NCI-H2081 treated with DMSO at 0.1 percent for 48 hours (cell line): ENCODE measurements at places on chromosomes 16 and 17.

DNA sequence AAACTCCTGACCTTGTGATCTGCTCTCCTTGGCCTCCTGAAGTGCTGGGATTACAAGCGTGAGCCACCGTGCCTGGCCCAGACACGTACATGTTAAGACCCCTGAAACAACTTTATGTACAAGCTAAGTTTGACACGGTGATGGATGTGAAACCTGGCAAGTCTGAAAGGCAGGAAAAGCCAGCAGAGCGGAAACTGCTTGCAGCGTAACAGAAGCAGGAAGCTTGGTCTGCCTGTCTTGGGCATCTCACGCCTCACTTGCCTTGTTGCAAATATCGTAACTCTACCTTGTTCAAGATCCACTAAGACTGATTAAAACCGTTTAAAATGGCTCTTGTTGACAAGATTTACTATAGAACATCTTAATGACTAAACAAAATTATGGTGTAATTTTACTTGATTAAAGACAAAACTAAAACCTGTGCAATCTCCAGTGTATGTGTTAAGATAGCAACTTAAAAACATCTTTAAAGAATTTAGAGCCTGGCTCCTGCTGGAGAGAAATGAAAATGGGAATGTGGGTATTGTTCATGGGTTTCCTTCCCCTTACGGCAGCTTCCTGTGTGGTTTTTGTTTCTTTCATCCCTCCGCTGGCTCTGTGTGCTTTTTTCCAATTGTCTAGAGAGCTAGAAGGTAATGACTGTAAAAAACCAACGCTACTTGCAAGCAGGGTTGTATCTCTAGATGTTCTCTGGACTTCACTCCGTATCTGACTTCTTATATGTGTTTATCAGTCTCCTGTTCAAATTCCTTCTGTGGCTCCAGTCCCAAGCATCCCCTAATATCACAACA is 477.6 kb downstream of the XYLT1 start:
- DNase-seq = no peak

GRCh38 chr17:72614476-72614870 is 478.0 kb downstream of the SLC39A11 start:
- no peak for DNase-seq

- DNase-seq = no peak
Measured at GRCh38 chr17:50798424-50799288, 31.3 kb upstream of the ANKRD40CL start.

DNA sequence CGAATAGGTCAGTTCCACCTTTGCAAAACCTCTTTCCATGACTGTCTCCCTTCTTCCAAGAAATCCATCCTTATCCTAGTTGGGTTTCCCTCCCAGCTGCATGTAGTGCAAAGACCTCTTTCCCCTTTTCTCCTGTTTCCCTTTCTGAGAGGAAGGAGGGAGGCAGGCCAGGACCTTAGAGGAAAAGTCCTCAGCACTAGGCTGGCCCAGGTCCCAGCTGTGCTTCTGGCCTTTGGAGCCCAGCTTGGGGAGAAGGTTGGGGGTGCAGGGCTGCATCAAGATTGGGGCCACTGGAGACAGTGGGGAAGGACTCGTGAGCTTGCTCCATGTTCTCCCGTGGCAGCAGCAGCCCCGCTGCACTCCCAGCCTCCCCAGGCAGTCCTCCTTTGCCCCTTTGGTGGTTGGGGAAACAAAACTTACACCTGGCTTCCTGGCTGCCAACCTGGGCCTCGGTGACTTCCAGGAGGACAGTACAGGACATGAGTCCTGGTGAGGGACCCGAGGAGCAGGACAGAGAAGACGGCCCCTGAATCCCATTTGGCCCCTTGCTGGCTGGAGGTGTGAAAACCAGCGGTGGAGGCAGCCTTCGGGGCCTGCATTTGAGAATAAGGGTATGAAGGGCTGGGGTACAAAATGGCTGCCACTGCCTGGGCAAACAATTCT is 481 bp downstream of the HEXIM2 start:
- DNase-seq = no peak

DNA sequence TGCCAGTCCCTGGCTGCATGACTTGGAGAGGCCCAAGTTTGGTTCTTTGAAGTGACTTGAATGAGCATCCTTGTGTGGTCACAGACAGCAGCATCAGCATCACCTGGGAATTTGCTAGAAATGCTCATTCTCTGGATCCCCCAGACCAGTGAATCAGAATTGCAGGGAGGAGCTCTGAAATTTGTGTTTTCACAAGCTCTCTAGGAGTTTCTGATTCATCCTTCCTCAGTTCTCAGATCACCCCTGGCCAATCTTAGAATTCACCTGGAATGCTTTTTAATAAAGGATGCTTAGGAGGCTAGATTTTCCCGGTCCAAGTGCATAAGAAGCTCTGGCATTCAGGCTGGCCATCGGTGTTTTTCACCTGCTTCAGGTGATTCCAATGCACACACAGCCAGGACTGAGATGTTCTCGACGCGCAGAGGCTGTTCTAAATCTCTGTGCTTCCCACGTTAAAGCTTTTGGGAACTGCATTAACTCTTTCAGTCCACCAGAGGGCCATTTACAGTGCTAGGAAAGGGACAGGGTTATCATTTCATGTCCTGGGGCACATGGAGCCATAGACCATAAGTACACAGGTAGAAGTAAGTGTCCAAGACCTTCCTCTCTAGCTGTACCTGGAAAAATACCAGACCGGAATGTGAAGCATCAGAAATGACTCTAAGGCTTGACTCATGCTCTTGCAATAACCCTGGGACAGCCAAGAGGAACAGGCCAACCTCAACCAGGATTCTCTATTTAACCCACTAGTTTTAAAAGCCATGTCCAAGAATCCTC is 85.7 kb upstream of the XYLT1 start:
- no peak for DNase-seq

GRCh38 chr16:22063888-22064467 is 28.4 kb upstream of the VWA3A start:
- no peak for DNase-seq

DNA sequence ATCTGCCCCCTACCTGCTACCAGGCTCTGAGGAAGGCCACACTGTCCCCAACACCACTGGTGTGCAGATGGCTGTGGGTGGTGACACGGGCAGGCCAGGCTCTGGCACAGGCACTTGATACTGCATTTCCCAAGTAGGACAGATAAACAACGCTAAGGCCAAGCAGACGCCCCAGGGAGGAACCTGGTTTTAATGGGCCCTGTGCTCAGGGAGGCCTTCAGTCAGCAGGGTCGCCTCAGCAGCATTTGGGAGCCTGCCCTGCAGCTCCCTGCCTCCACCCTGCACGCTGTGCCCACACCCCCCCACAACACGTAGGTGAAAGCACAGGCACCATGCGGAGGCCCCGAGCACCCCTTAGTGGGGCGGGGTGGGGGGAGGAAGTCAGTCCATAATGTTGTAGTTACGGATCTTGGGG is 3.3 kb upstream of the FASN start:
- DNase-seq = no peak

GRCh38 chr16:1097800-1098199 is 1.8 kb upstream of the C1QTNF8 start:
- DNase-seq = no peak

- peak; percentile 11 for DNase-seq
Measured at GRCh38 chr17:67575325-67575724, 142.4 kb upstream of the NOL11 start.

DNA sequence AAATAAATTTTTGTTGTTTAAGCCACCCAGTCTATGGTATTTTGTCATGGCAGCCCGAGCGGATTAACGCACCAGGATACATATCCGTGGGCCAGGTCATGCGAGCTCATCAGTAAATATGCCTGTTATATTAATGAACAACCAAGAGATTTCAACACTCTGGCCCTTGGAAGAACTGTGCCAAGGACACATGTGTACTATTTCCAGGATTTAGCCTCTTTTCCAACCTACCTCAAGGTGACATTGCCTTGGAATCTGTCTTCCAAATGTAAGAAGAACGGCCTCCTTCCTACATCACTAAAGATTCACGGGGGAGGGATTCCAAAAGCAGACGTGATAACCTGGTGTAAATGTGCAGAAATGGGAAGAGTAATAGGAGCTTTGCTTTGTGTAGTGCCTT is 72.8 kb upstream of the DYNLRB2 start:
- no peak for DNase-seq

DNA sequence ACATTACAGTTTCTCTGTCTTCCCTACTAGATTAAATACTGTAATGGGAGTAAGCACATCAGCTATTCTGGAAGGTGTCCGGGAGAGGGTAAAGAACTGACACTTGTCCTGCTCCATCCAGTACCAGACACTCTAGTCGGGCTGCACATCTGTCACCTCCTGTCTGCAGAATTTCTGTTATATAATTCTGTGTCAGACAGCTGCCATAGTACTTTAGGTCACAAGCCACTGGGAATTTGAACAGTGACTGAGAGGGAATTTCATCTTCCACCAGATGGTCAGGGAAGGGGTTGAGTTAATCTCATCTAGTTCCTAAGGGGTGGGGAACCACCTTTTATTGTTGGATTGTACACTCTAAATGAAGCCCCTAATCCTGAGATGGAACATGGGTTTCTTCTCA is 58.6 kb upstream of the NUDT7 start:
- DNase-seq = no peak

DNA sequence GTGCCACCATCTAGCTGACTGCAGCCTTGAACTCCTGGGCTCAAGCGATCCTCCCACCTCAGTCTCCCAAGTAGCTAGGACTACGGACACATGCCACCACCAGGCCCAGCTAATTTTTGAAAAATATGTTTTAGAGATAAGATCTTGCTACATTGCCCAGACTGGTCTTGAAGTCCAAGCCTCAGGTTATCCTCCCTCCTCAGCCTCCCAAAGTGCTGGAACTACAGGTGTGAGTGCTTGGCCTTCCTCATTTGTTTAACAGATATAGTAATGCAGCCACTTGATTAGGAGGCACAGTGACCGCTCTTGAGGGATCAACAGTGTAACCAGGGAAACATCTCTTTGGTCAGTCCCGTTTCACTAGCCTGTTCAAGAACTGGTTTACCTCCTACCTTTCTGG is 35.1 kb downstream of the HLF start:
- no peak for DNase-seq

GRCh38 chr16:53998966-53999522 is 287.5 kb downstream of the IRX3 start:
- no peak for DNase-seq

- DNase-seq = no peak
Measured at GRCh38 chr17:41800601-41801373, 11.0 kb downstream of the P3H4 start.

DNA sequence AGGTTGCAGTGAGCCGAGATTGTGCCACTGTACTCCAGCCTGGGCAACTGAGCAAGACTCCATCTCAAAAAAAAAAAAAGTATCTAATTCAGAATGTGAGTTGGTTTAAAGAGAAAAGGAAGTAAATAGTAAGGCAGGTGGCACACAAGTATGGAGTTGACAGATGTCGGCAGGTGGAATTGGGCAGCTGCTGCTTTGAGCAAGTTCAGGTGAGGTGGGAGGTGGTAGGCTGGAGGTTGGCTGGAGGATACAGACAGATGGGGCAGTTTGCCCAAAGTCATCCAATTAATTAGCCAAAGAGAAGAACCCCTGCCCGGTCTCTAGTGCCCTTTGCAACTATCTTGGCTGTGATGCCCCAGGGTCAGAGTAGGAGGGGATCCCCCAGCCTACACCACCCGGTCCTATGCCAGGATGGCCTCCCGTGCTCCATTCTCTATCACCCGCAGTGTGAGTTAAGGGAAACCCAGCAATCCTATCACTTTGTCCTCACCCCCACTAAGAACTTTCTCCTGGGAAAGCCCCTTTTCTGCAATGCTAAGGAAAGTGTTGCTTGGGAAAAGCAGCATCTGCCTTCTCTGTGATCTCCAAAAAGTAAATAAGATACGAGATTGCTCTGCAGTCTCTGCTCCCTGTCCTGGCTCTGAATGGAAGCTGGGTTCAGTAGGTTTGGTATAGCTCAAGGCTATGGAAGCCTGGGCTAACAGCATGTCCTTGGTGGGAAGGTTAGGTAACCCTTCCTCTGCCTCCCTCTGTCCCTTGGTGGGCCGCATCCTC is 32.2 kb downstream of the SLC12A3 start:
- no peak for DNase-seq

GRCh38 chr16:79264237-79265109 is 336.1 kb downstream of the MAF start:
- no peak for DNase-seq

GRCh38 chr17:51443646-51444045 is 183.3 kb downstream of the UTP18 start:
- DNase-seq = no peak

DNA sequence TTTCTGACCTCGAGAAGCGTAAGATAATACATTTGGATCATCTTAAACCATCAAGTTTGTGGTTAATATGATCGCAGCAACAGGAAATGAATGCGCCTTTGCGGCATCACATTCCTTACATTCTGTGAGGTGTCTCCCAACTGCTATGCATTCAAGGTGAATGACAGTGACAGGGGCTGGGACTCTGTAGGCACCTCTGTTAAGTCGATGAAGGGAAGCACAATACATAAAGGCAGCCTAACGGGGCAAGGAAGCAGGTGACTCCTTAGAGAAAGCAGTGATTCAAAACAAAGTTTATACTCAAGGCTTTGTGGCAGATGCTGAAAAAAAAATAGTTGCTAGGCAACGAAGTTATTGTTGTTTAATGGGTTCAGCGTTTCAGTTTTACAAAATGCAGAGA is 21.6 kb upstream of the EVPL start:
- no peak for DNase-seq

- DNase-seq = no peak
Measured at GRCh38 chr17:80882323-80882722, 109.3 kb upstream of the CHMP6 start.

- DNase-seq = no peak
Measured at GRCh38 chr17:8150194-8151119, 1.7 kb downstream of the PER1 start.

- DNase-seq = no peak
Measured at GRCh38 chr17:48198950-48199541, 91.5 kb downstream of the SNX11 start.

DNA sequence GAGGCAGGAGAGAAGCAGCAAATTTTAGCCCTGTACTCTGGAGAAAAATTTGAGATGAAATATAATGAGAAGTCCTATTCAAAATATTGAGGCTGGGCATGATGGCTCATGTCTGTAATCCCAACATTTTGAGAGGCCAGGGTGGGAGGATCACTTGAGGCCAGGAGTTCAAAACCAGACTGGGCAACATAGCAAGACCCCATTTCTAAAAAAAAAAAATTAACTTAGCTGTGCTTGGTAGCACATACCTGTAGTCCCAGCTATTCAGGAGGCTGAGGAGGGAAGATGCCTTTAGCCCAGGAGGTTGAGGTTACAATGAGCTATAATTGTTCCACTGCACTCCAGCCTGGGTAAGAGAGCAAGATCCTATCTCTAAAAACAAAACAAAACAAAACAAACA is 103.4 kb downstream of the CACNG3 start:
- DNase-seq = no peak

- DNase-seq = no peak
Measured at GRCh38 chr16:69217433-69217832, 30.5 kb downstream of the SNTB2 start.

GRCh38 chr16:75682308-75682707 is 5.5 kb upstream of the CPHXL2 start:
- no peak for DNase-seq

GRCh38 chr17:33090806-33091205 is 99.2 kb downstream of the SPACA3 start:
- no peak for DNase-seq

GRCh38 chr17:41864498-41864835 is 756 bp downstream of the KLHL11 start:
- no peak for DNase-seq
